ENCODE measurements at places on chromosomes 11 and 22.

DNA sequence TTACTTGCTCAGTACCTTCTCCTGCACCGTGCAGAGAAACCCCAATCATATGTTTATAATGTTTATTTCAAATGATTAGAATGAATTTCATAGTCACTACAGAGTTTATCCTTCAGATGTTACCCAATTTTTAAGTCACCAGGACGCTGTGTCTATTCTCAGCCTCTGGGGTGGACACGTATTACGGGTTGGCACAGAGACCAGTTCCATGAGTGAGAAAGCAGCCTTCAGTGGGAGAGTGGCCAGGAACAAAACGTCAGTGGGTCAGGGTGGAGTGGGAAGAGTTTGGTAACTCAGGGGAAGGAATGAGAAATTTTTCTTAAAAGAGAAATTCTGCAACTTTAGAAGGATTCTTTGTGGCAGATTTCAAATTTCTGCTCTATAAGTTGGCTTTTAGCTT, 77.1 kb upstream of the MTMR2 start:
- no peak for DNase-seq

DNA sequence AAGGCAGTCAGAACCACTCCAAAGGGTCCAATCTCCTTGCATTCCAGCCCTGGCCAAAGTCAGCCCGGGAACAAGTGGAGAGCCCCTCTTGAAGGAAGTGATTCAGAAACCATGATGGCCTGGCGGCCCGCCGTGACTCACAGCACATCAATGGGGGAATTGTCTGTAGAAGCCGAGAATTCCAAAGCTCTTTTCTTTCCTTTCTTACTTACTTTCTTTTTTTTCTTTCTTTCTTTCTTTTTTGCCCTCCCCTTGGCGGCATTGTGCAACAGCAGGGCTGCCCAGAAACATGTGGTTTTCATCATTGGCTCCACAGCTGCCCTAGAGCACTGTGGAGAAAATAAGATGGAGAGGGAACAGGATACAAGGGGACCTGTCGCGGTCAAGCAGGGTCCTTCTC, 140.2 kb upstream of the TIMP3 start:
- DNase-seq, result no peak

- DNase-seq, result no peak
Observed at GRCh38 chr11:123653827-123654565, 428 bp downstream of the SCN3B start.

DNA sequence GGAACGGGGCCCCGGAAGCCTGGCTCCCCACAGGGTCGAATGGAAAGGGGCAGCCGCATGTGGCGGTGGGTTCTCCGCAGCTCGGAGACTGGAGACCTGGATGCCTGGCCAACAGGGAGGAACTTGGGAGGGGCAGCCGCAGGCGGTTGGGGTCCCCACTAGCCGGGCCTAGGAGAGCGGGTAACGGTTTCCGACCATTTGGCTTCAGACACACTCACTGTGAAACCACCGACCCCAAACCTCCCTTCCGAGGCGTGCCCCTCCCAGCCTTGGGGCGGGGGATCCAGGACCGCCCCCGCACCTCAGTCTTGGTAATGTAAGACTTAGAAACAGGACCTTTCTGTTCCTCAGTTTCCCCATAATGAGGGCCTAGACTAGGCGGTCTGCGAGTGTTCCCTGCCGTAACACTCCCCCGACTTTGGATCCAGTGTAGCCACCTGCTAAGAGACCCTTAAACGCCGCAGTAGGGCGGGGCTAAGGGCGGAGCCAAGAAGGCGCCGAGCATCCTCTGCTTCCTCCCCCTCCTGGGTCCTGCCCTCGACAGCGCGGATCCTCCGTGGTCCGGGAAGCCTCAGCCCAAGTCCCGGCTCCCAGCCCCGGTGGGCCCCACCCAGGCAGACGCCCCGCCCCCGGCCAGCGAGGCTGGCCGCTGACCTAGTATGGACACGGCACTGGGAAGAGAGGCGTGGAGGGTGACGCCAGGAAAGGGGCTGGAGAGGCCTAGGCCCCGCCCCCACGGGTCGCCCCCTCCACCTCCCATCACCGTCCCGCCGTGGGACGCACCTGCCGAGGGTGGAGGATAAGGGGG, 1.8 kb upstream of the RASGRP2 start:
- peak; percentile 77 for DNase-seq

GRCh38 chr22:41768430-41768829, 32.0 kb upstream of the CCDC134 start:
- no peak for DNase-seq

DNA sequence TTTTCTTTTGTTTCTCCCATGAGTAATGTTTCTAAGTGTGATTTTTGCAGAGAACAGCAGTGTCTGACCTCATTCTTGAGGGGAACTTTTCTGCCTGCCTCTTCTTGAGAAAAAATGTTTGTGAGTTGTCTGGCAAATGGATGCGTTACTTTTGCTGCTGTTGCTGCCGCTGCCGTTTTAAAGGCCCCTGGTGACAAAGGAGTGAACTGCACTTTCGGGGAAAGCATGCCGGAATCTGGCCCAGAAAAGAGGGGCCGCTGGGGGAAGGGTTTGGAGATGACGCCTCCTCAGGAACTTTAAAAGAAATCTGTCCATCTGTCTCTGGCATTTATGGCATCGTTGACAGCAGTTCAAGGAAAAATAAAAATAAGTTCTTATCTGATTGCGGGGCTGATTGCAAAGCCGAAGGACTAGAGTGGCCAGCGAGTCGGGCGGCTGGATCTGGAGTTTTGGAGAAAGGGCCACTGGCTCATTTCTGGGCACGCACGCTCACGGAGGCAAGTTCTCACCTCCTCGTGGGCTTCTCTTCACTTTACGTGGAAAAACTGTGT, 16.5 kb downstream of the ZBTB16 start:
- DNase-seq, result peak; percentile 55

- peak; percentile 32 for DNase-seq
Observed at GRCh38 chr11:15650105-15650938, 535.6 kb downstream of the INSC start.

GRCh38 chr11:75525433-75526191, at the start of gene GDPD5:
GDPD5 (minus strand) TSS chr11:75525941; CDS start chr11:75477735, 48,206 bp downstream.
- DNase-seq, result peak; percentile 84

DNA sequence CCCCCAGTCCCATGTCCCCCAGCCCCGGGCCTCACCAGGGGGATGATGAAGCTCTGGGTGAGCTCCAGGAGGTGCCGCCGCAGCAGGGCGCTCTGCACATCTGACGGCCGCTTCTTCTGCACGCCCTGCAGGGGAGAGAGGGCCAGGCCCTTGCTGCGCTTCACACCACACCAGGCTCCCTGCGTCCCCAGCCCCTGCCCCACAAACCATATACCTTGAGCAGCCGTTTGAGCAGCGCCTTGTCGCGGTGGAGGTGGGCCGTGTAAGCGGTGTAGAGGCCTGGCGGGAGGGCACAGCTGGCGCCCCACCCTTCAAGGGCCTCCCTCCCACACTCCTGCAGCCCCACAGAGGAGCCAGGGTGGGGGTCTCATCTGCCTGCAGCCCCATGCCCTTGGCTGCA, 6.2 kb upstream of the PLXNB2 start:
- DNase-seq, result no peak
